ENCODE measurements at places on chromosomes 16 and 17. TPM values are rescaled to one million over a fixed set of nuclear protein-coding genes. Genes with fewer than 3 reads are reported as not detected.

The RNF151 gene
- total RNA-seq: not detected

The ATXN7L3 gene
- 69.8 TPM for total RNA-seq

The KRTAP4-9 gene
- not detected for total RNA-seq

The BRIP1 gene
- total RNA-seq: 9.4 TPM

The NLGN2 gene
- 33.6 TPM for total RNA-seq

The EPN3 gene
- 0.92 TPM for total RNA-seq

The KRTAP4-6 gene
- total RNA-seq: not detected

The EMP2 gene
- total RNA-seq: 13.8 TPM

The CTF1 gene
- 2.9 TPM for total RNA-seq

The UBB gene
- total RNA-seq: 1,654 TPM

The PERCC1 gene
- not detected for total RNA-seq

The RNF112 gene
- total RNA-seq: 0.10 TPM

The FNDC8 gene
- not detected for total RNA-seq

The CA4 gene
- 1.4 TPM for total RNA-seq

The TMEM238L gene
- total RNA-seq: not detected

The C17orf50 gene
- total RNA-seq: not detected
